ENCODE measurements at places on chromosomes 11 and 22. TPM values are rescaled to one million over a fixed set of nuclear protein-coding genes. Genes with fewer than 3 reads are reported as not detected.
A peak's percentile ranks its signal among the peaks of the same experiment; 100 is the strongest.

DNA sequence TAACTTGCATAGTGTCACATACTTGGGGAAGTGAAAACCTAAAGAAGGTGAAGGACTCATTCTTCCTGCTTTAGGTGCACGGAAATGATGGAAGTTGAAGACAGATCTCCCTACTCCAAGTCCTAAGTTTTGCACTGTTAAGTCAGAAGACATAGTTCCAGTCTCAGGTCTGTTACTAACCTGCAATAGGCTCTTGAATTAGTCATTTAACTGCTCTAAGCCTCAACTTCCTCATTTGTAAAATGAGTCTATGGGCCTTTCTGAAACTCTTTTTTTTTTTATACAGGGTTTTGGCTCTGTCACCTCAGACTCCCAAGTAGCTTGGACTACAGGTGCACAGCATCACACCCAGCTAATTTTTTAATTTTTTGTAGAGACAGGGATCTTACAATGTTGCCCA lies 30.8 kb upstream of the POU2AF1 start:
- no peak for DNase-seq

GRCh38 chr22:42856179-42856864 lies 751 bp downstream of the ARFGAP3 start:
- DNase-seq, result peak; percentile 40

- no peak for DNase-seq
Measured at GRCh38 chr11:13111813-13112130, 102.7 kb downstream of the RASSF10 start.

DNA sequence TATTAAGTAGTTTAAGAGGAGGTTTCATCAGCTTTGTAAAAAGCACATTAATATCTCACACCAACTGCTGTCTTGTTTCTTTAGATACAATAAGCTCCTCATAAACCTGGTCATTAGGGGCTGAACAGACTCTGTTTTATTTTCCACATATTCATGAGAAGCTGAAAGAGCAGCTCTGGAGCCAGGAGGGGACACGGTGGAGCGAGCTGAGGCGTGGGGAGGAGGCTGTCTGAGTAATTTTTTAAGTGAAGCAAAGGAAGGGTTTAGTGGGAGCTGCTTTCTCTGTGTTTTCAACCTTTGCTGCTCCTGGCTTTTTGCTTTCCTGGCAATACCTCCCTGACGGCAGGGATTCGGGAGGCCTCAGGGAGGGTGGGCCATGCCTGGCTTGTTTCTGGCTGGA lies 67.0 kb upstream of the EIF3D start:
- no peak for DNase-seq

GRCh38 chr22:49351761-49352227 lies 475.9 kb downstream of the BRD1 start:
- DNase-seq, result no peak

- DNase-seq, result no peak
Measured at GRCh38 chr11:46520971-46521745, 72.7 kb downstream of the AMBRA1 start.

DNA sequence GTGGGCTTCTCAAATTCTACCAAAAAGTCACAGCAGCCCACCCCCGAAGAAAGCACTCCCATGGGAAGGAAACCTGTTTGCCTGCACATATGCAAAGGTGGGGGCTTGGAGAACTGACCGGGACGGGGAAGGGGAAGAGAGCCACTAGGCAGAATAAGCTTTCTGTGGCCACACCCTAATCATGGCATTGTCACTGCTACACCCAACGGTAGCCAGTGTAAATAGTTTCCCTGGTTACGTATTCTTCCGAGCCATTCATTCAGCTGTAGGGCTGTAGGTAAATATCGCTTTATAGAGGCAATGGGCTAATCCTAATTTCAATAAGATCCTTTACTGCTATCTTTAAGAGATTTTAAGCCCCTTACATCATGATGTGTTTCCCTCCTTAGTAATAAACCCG lies 61.7 kb downstream of the PRDM11 start:
- no peak for DNase-seq

GUCY1A2 gene
- 15.1 TPM for total RNA-seq

DNA sequence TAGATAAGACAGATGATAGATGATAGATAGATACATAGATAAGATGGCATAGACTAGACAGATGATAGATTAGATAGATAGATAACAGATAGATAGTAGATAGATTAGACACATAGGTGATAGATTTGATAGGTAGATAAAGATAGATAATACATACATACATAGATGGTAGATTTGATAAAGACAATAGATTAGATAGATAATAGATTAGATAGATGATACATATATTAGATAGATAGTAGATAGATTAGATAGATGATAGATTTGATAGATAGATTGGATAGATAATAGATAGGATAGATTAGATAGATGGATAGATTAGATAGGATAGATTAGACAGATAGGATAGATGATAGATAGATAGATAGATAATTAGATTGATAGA lies 327.6 kb downstream of the BRD1 start:
- DNase-seq, result no peak

DNAJC4 gene
- total RNA-seq, result 43.6 TPM

- no peak for DNase-seq
Measured at GRCh38 chr22:44927463-44928135, 82.2 kb downstream of the PHF21B start.

CCDC73 gene
- 0.44 TPM for total RNA-seq

DNA sequence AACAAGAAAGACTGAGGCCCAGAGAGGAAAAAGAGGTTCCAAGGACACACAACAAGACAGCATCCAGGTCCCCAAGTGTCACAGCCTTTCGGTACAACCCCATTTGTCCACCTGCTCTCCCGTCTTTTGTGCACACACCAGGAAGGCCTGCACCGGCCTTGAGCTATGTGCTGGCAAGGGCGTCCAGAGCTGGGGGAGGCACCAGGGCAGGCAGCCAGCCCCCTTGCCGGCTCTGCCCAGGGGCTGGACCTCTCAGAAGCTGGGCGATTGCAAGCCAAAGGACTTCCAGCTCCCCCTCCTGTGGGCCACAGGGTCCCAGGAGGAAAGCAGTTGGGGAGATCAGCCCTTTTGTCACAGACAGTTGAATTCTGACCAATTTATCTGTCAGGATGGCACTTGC lies 210.5 kb downstream of the MN1 start:
- DNase-seq, result no peak

- no peak for DNase-seq
Measured at GRCh38 chr11:117417342-117417741, 89.7 kb downstream of the CEP164 start.

DNA sequence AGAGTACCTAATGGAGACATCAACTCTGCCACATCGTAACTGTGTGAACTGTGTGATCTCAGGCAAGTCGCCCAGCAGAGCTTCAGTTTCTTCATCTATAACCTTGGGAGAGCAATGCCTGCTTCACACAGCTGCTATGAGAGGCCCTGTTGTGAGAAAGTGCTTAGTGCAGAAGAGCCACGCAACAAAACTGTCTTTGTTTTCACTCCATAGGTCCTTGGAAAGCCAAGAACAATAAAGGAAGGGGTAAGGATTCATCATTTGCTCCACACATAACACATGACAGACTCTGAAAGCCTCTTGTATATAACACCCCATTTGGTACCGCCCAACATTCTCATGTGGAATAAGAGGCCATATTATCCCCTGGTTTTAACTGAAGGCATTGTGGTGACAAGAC lies 231.9 kb upstream of the ISX start:
- no peak for DNase-seq

- DNase-seq, result no peak
Measured at GRCh38 chr11:115364896-115365295, 139.3 kb downstream of the CADM1 start.

MUC6 gene
- not detected for total RNA-seq

GRCh38 chr11:9200471-9200870 lies 64.7 kb downstream of the DENND5A start:
- no peak for DNase-seq

OVCH2 gene
- total RNA-seq, result 8.5 TPM

DNA sequence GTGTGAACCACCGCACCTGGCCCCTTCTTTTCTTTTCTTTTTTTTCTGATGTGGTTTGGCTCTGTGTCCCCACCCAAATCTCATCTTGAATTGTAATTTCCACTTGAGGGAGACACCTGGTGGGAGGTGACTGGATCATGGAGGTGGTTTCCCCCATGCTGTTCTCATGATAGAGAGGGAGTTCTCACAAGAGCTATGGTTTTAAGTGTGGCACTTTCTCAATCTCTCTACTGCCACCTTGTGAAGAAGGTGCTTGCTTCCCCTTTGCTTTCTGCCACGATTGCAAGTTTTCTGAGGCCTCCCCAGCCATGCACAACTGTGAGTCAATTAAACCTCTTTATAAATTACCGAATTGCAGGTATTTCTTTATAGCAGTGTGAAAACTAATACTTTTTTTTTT lies 4.9 kb upstream of the TCN2 start:
- no peak for DNase-seq

CDC42EP2 gene
- total RNA-seq, result 12.3 TPM

GRCh38 chr11:6576471-6577373 lies 26.7 kb downstream of the RRP8 start:
- DNase-seq, result no peak

DNA sequence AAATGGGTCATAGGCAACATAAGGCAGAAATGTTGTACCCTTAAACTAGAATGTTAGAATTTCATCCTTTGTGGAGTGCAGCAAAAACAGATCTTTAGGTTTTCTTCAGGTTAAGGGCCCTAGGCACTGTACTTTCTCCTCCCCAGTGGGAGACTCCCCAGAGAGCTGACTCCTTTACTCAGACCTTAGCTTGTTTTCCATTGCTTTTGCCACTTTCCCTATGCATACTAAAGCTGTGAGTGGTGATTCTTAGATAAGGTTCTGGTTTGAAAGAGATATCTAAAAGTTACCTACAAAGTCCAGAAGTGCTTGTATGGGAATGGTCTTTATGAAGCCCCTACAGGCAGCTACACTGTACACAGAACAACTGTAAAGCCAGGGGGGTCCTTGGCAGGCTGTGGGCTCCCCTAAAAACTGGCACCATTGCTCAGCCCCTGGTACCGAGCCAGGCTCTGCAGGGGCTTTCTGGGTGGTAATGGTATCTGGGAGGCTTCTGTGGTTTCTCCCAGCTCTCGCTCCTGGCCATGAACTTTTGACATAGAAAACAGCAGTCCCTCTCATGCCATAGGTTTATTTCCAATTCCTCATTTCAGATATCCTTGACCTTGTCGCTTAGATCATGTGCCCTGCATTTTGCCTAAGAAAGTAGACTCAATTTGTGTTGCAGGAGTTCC lies 23.2 kb downstream of the AMOTL1 start:
- DNase-seq, result no peak

PISD gene
- total RNA-seq, result 40.4 TPM

P4HA3 gene
- 1.7 TPM for total RNA-seq

HEPN1 gene
- total RNA-seq, result not detected

OR11H1 gene
- total RNA-seq, result not detected

GRCh38 chr11:2550606-2550970 lies 105.8 kb downstream of the KCNQ1 start:
- DNase-seq, result peak; percentile 14

TMEM86A gene
- total RNA-seq, result 6.6 TPM

DNA sequence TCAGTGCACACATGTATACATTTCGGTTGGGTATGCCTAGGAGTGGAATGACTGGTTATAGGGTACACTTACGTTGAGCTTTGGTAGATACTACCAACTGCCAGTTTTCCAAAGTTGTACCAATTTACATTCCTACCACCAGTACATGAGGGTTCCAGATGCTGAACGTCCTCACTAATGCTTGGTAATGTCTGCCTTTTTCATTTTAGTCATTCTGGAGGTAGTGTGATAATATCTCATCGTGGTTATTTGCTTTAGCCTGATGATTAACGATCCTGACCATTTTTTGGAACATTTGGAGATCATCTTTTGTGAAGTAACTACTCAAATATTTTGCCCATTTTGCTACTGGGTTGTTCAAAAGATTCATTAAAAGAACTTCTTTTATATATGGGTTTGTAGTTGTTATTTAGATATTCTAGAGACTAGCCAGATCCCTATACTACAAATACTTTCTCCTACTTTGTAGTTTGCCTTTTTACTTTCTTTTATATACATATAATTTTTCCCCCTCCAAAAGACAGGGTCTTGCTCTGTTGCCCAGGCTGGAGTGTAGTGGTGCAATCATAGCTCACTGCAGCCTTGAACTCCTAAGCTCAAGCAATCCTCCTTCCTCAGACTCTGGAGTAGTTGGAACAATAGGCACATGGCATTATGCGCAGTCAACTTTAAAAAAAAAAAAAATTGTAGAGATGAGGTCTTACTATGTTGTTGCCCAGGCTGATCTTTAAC lies 62.1 kb downstream of the RBFOX2 start:
- DNase-seq, result no peak

C11orf87 gene
- 0.88 TPM for total RNA-seq

DNA sequence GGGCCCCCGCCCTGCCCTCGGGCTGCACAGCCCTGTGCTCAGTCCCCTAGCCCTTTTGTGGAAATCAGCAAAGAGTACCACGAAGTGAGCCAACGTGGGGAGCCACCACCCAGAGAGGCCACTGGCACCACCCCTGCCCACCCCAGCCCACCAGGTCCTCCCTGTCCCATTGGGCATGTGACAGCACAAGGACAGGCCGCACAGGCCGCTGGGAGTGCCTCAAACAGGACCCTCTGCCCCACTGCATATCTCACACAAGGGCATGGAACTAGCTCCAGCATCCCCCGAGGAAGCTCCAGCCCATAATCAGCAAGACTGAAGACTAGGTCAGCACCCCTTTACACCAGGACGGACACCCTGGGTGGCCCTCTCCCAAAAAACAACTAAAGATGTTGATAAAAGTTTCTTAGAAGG lies 29.7 kb downstream of the GNB1L start:
- no peak for DNase-seq

- DNase-seq, result no peak
Measured at GRCh38 chr11:113448316-113448677, 26.9 kb downstream of the DRD2 start.

- DNase-seq, result no peak
Measured at GRCh38 chr11:112465433-112466024, 204.9 kb upstream of the PLET1 start.

DNA sequence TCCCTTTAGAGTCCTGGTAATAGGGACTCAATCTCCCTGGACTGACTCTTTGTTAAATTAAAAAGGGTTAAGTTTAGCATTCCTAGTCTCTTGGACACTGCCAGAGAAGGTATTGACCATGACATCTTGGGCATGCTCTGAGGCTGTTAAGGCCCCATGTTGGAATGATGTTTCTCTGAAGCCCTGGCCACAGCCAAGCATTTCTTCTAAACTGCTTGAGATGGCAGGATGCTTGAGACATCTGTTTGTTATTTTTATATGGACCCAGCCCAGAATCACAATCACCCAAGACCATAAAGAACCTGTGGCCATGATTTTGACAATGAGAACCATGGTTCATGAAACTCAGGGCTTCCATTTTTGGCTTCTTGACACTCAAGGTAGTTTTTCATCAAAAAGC lies 5.5 kb upstream of the ANKK1 start:
- no peak for DNase-seq

ALDH3B2 gene
- 3.1 TPM for total RNA-seq

GRCh38 chr22:20645954-20646353 lies 128.0 kb upstream of the SERPIND1 start:
- DNase-seq, result no peak

- DNase-seq, result no peak
Measured at GRCh38 chr11:90438069-90438468, 215.2 kb upstream of the CHORDC1 start.

- no peak for DNase-seq
Measured at GRCh38 chr11:131668500-131669400, 298.3 kb downstream of the NTM start.

- DNase-seq, result no peak
Measured at GRCh38 chr11:93199616-93200015, 1.8 kb upstream of the SLC36A4 start.

GRCh38 chr11:100630898-100631297 lies 56.2 kb upstream of the ARHGAP42 start:
- DNase-seq, result no peak

Data from mesothelial cell of epicardium (in vitro differentiated cells).